HFFc6 (cell line): ENCODE measurements at places on chromosomes 16 and 17.

DNA sequence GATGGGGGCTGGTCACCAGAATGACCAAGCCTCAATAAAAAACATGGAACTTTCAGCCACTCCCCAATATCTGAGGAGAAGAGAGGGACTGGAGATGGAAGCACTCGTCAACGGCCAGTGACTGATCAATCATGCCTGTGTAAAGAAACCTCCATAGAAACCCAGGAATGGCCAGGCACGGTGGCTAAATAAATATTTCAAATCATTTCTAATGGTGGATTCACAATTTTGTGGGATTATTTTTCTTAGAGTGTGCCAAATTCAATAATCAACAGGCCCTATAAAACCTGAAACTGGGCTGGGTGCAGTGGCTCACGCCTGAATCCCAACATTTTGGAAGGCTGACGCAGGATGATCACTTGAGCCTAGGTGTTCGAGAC lies 16.4 kb downstream of the NSMCE1 start:
- H3K36me3 ChIP-seq = peaks cover 38% of the 10 kb centered on the region
- H3K27ac ChIP-seq = peak overlapping the region; percentile 96; the same call in 1 of the 2 replicates
- DNase-seq = no peak

DNA sequence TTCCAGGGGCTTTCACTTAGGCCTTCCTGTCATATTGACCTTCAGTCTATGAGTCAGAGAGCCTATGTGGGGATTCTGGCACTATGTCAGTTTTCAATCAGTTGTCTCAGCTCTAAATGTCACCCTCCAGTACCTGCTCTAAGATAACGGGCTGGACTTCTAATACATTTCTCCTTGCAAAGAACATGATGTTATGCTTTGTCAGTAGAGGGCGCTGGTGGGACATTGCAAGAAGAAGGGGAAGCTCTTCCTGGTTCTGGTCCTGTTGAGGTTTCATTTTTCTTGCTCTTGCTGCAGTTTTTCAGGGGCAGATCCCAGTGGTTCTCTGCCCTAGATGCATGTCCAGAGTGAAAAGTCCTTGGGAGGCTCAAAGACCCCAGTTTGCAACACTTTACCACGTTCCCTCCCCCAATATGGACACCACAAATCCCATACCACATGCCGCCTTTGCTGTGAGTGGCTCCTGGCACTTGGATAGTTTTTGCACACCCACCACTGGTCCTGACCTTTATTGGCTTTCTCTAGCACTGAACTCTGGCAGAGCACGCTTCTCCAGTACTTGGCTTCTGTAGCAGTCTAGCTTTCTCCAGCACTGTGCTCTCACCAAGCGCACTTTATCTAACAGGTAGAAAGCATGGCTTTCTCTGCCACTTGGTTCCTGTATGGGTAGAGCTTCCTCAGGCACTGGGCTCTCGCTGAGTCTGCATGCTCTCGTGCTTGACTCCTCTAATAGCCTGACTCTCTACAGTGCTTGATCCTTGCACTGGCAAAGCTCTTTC lies 49.0 kb downstream of the BCL7C start:
- H3K4me3 ChIP-seq = peak overlapping the region; percentile 86
- peak; percentile 83 for DNase-seq
- H3K27me3 ChIP-seq = no peaks in the 10 kb centered on the region; the same call in 1 of the 2 replicates
- H3K27ac ChIP-seq = peak overlapping the region; percentile 37
- peaks cover 19% of the 10 kb centered on the region for H3K4me1 ChIP-seq

DNA sequence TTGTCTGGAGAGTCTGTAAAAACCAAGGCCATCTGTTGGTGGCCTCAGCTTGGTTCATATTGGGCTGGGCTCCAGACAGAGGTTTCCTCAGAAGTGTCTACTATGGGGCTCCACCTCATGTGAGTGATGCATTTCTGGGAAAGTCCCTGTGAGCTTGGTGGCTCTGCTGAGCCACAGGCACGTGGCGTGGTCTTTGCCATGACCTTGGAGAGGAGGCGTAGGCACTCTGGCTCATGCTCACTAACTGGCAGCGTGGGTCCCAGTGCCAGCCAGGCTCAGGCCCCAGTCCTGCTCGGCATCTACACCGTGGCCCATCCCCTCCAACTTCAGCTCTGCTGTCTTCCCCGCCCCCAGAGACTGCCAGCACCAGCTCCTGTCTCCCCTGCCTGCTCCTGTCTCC lies 10.7 kb upstream of the SMTNL2 start:
- H3K27ac ChIP-seq = no peak overlapping the region
- no peaks in the 10 kb centered on the region for H3K36me3 ChIP-seq
- DNase-seq = no peak
- peaks cover 23% of the 10 kb centered on the region for H3K27me3 ChIP-seq
- no peak overlapping the region for H3K4me3 ChIP-seq
- no peaks in the 10 kb centered on the region for H3K4me1 ChIP-seq

DNA sequence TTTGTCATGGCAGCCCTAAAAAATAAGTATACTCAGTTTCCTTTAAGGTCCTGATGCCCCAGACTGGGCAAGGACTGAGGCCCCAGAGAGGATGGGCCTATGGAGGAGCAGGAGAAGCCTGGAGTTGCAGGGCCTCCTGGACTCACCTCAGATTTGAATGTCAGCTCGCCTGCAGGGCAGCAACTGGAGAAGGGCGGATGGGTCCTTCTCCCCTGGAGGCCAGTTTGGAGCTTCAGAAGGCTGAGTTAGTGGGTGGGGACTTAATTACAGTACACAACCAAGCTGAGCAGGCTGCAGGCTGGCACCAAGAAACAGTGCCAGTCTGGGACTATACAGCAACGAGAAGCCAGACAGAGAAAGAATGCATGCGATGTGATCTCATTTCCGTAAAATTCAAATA lies 6.2 kb downstream of the PIRT start:
- H3K4me3 ChIP-seq = no peak overlapping the region
- H3K27me3 ChIP-seq = peaks cover 7% of the 10 kb centered on the region
- H3K36me3 ChIP-seq = no peaks in the 10 kb centered on the region
- DNase-seq = no peak
- H3K4me1 ChIP-seq = no peaks in the 10 kb centered on the region

GRCh38 chr16:30760577-30761426 lies 1.1 kb downstream of the CFAP119 start:
- peaks cover 25% of the 10 kb centered on the region for H3K36me3 ChIP-seq
- DNase-seq = no peak
- H3K4me3 ChIP-seq = peak overlapping the region; percentile 95
- H3K27me3 ChIP-seq = peaks cover 10% of the 10 kb centered on the region

GRCh38 chr16:9525037-9525436 lies 433.6 kb downstream of the HAPSTR1 start:
- peaks cover 5% of the 10 kb centered on the region for H3K36me3 ChIP-seq
- no peak for DNase-seq
- H3K27ac ChIP-seq = no peak overlapping the region
- no peaks in the 10 kb centered on the region; the same call in 1 of the 2 replicates for H3K27me3 ChIP-seq

DNA sequence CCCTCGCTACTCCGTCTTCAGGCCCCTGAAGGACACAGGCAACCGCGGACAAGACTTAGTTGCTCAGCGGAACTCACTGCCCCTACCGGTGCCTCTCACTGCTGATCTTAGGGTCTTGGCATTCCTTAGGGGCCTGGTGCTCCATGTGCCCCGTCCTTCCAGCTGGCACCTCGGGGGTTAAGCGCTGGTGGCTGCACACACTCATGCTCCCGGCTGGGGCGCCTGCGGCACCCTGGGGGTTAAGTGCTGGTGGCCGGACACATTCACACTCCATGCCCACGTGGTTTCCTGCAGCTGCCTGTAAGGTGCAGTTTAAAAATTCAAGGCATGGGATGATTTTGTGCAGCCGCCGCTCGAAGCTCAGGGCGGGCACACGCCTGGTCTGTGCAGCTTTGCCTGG lies 45.1 kb downstream of the BAIAP2 start:
- DNase-seq = no peak
- no peak overlapping the region for H3K27ac ChIP-seq
- no peaks in the 10 kb centered on the region for H3K4me1 ChIP-seq
- peaks cover 3% of the 10 kb centered on the region; the same call in 1 of the 2 replicates for H3K27me3 ChIP-seq
- H3K4me3 ChIP-seq = no peak overlapping the region
- H3K36me3 ChIP-seq = no peaks in the 10 kb centered on the region
